Activated T-helper 1 cell treated with anti-CD3 and anti-CD28 coated beads, Interleukin-12 subunit alpha, Interleukin-12 subunit beta, Interleukin-2, Interleukin-4 antibody, amounts not matched to agents 30 ng/mL and 10 ng/mL and 1 ng/mL, durations not matched to agents 14 hours and 24 hours and 36 hours (primary cell): ENCODE measurements at places on chromosomes 16 and 17. TPM values are rescaled to one million over a fixed set of nuclear protein-coding genes. Genes with fewer than 3 reads are reported as not detected.

DNA sequence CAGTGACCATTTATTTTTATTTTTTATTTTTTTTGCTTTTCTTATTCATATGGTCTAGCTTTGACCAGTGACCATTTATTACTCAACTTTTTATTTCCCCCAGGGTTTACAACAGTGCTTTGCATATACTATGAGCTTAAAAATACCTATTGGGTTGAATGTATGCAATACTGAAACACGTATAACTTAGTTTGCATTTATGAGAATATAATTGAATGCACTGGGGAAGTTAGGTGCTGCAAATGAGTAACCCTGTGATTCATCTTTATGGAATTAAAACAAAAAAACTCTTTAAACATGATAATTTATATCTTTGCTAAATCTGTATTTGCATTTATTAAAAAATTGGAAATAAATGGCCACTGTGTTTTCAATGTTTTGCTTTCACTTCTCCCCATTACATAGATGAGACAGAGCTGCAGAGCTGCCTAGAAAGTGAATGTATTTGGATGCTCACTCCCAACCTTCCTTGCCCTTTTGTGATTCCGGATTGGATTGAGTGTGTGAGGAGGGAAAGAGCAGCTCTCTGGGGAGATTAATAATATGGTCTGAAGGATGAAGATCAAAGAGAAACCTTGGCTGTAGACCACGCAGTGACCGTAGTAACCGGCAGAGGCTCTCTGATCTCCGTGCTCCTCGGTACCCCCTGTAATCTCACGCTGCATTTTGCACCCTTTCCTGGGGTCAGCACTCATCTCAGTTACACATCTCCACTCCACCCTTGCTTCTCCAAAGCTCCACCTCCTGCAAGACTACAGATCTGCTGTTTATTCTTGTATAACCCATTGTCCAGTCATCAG, 14.3 kb downstream of the TMEM100 start:
- no peak overlapping the region for H3K4me3 ChIP-seq
- peaks cover 12% of the 10 kb centered on the region for H3K27me3 ChIP-seq
- DNase-seq, result no peak
- no peaks in the 10 kb centered on the region for H3K36me3 ChIP-seq
- no peak overlapping the region for H3K27ac ChIP-seq

GRCh38 chr16:77531752-77532151, 96.9 kb upstream of the ADAMTS18 start:
- DNase-seq, result no peak
- H3K4me3 ChIP-seq, result no peak overlapping the region
- no peaks in the 10 kb centered on the region for H3K36me3 ChIP-seq
- H3K27ac ChIP-seq, result no peak overlapping the region

DNA sequence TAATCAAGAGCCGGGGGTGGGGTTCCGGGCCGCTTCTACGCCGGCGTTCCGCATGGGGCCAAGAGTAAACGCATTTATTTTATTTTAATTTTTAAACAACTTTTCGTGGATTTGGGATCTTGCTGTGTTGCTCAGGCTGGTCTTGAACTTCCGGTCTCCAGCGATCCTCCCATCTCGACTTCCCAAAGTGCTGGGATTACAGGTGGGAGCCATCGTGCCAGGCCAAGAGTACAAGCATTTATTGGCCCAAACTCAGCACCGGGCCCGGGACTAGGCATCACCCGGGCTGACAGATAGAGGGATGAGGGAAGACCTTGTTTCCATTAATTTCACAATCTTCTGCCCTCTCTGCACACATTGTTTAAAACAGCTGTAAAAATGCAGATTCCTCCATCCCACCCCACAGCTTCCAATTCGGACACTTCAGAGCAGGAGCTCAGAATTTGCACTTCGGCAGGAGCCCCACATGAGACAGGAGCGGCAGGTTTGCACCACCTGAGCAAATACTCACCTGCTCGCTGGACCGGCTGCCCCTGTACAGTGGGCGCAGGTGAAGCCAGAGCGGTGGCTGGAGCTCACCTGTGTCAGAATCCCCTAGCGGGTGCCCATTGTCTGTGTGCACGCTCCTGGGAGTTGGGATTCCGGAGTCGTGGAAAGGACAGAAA, 663 bp upstream of the GINS2 start:
- H3K36me3 ChIP-seq, result peaks cover 7% of the 10 kb centered on the region
- H3K27ac ChIP-seq, result no peak overlapping the region
- H3K4me1 ChIP-seq, result peaks cover 8% of the 10 kb centered on the region
- H3K27me3 ChIP-seq, result peaks cover 7% of the 10 kb centered on the region
- peak overlapping the region; percentile 76 for H3K4me3 ChIP-seq

GRCh38 chr17:3926860-3927627, 10.8 kb upstream of the P2RX1 start:
- H3K4me3 ChIP-seq, result no peak overlapping the region
- no peak for DNase-seq

- no peak for DNase-seq
- H3K4me3 ChIP-seq, result no peak overlapping the region
- H3K27ac ChIP-seq, result no peak overlapping the region
- H3K4me1 ChIP-seq, result peaks cover 30% of the 10 kb centered on the region
- peaks cover 19% of the 10 kb centered on the region for H3K36me3 ChIP-seq
Observed at GRCh38 chr17:16282522-16282921, 65.5 kb downstream of the PIGL start.

DNA sequence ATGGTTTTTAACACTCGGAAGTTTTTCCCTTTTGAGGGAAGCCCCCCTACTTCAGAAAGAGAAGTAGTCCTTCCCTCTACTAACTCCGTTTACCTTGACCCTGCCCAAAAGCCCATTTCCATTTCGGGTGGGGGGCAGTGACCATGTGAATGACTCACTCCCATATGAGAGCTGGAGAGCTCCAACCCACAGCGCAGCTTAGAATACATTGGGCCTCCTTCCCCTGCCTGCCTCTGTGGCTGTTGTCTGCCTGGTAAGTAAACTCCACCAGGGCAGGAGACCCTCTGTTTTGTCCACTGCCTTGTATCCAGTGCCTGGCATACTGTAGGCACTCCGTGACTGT, 985 bp downstream of the SGSM2 start:
- no peak for DNase-seq
- peaks cover 5% of the 10 kb centered on the region for H3K4me1 ChIP-seq
- no peaks in the 10 kb centered on the region for H3K27me3 ChIP-seq
- peak overlapping the region; percentile 68 for H3K27ac ChIP-seq
- H3K4me3 ChIP-seq, result peak overlapping the region; percentile 87

DNA sequence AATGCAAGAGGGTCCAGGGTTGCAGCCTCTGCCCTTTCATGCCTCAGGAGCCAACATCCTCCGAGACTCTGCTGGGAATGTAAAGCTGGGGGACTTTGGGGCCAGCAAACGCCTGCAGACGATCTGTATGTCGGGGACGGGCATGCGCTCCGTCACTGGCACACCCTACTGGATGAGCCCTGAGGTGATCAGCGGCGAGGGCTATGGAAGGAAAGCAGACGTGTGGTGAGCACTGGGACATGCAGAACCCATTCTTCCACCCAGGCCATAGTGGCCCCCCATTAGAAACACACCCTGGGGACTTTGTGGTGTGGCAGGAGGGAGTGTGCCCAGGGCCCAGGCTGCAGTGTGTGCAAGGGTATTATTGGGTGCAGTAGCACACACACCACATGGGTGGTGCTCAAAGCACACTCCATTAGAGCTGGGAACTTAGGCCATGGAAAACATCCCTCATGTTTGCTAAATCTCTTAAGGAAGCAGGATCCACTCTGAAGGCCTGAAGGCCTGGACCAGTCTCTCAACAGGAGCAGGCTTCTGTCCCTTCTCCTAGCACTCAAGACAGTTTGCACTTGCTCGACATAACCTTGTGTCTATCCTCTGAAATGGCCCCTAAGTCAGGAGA, 7.6 kb downstream of the LIMD2 start:
- H3K27ac ChIP-seq, result peak overlapping the region; percentile 55
- H3K4me3 ChIP-seq, result no peak overlapping the region
- no peak for DNase-seq
- H3K27me3 ChIP-seq, result no peaks in the 10 kb centered on the region
- peaks cover 34% of the 10 kb centered on the region for H3K36me3 ChIP-seq

Gene SEPTIN12
- not detected in 2 replicates for total RNA-seq

Gene MT1E
- 135 TPM in 2 replicates for total RNA-seq

Gene GP1BA
- not detected in 2 replicates for total RNA-seq

Gene RAB37
- 6.0 and 6.1 TPM in 2 replicates for total RNA-seq

Gene ENKD1
- total RNA-seq, result 11.0 and 11.8 TPM in 2 replicates

Gene GCGR
- total RNA-seq, result not detected in 2 replicates
